Foreskin keratinocyte (primary cell): ENCODE measurements at places on chromosomes 12 and 14. TPM values are rescaled to one million over a fixed set of nuclear protein-coding genes. Genes with fewer than 3 reads are reported as not detected.

The CLEC2A gene
- total RNA-seq: not detected in 2 replicates

The TRHDE gene
- total RNA-seq: 0.49 and 0.78 TPM in 2 replicates

The FGD4 gene
- 12.1 and 13.9 TPM in 2 replicates for total RNA-seq

The CCDC60 gene
- not detected in 2 replicates for total RNA-seq

The ZNF839 gene
- total RNA-seq: 8.0 and 10.2 TPM in 2 replicates

The TAS2R7 gene
- total RNA-seq: not detected in 2 replicates

The MGST1 gene
- 125 and 146 TPM in 2 replicates for total RNA-seq

The DAO gene
- total RNA-seq: not detected in 2 replicates

The HOXC12 gene
- total RNA-seq: 2.3 and 4.4 TPM in 2 replicates

The RERGL gene
- total RNA-seq: not detected in 2 replicates

The SLCO1B1 gene
- total RNA-seq: not detected in 2 replicates

The LMNTD1 gene
- total RNA-seq: not detected in 2 replicates

The ZNF84 gene
- 12.1 and 12.8 TPM in 2 replicates for total RNA-seq

The PIANP gene
- 0.04 TPM in 1 of 2 replicates, not detected in the other for total RNA-seq

The KRT5 gene
- 14,096 and 16,153 TPM in 2 replicates for total RNA-seq

The MANSC1 gene
- 3.8 and 4.8 TPM in 2 replicates for total RNA-seq

The PPM1H gene
- total RNA-seq: not detected in 2 replicates

The TMEM229B gene
- total RNA-seq: 2.2 and 3.4 TPM in 2 replicates

The BRAP gene
- total RNA-seq: 15.4 and 16.0 TPM in 2 replicates

The CCDC177 gene
- not detected in 2 replicates for total RNA-seq

The TRIP11 gene
- total RNA-seq: 28.2 and 31.9 TPM in 2 replicates

The LPAR5 gene
- 9.8 and 13.4 TPM in 2 replicates for total RNA-seq

The SRSF9 gene
- 192 and 206 TPM in 2 replicates for total RNA-seq

The ZNF219 gene
- total RNA-seq: 51.9 and 52.0 TPM in 2 replicates

The CDC42BPB gene
- 52.9 and 59.7 TPM in 2 replicates for total RNA-seq

The AQP5 gene
- not detected in 2 replicates for total RNA-seq

The TPPP2 gene
- not detected in 2 replicates for total RNA-seq

The CCDC196 gene
- total RNA-seq: not detected in 2 replicates

The C14orf132 gene
- 0.17 and 0.35 TPM in 2 replicates for total RNA-seq

The DNAI7 gene
- total RNA-seq: 0.07 TPM in 1 of 2 replicates, not detected in the other

The LRRIQ1 gene
- 0.60 and 1.0 TPM in 2 replicates for total RNA-seq

The ACVRL1 gene
- total RNA-seq: not detected in 2 replicates

The NUDT14 gene
- 30.3 and 31.8 TPM in 2 replicates for total RNA-seq

The ARHGDIB gene
- 80.7 and 136 TPM in 2 replicates for total RNA-seq

The ADAM20 gene
- 0.07 TPM in 1 of 2 replicates, not detected in the other for total RNA-seq

The ASCL4 gene
- not detected in 2 replicates for total RNA-seq
